ENCODE measurements at places on chromosomes 6 and 20.

DNA sequence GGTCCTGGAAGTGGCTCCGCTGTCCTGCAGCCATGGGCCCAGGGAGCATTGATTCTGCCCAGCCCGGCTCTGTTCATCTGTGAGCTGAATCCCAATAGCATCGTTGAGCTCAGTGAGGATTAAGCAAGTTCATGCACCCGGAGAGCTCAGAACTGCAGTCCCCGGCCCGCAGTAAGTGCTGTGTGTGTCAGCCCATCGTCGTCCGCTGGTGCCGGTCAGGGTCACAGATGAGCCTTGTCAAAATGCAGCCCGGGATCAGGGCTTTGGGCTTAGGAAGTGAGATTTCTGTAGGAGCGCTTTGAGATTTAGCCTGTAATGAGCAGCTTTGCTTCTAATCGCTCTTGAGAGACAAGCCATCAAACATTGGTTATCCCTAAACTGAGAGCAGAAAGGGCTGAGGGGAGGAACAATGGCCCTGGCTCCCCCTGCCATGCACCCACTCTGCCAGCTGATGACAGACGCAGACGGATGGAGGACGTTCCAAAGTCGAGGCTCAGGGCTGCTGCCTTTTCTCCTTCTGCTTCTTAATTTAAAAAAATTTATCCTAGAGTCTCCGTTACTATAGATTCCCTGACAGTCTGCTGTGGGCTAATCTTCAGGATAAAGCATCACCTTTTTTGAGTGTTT, 25.6 kb upstream of the SULF2 start:
- DNase-seq: no peak

DNA sequence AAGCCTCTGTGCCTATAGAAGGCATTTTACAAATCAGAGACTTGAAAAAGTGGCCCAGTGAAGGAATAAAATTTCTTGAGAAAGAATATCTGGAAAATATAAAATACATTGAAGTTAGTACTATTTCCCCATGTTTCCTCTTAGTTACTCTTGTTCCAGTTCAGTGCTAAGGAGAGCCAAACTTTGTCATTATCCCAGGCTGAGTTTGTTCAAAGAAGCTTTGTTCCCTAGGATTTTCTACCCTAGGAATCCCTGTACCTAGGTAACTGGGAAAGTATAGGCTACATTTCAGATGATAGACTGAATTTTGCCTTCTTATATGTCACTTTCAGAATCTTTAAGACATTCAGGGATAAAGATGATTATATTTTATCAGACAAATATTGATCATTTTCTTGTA, 1395.7 kb upstream of the MAP3K7 start:
- no peak for DNase-seq

DNA sequence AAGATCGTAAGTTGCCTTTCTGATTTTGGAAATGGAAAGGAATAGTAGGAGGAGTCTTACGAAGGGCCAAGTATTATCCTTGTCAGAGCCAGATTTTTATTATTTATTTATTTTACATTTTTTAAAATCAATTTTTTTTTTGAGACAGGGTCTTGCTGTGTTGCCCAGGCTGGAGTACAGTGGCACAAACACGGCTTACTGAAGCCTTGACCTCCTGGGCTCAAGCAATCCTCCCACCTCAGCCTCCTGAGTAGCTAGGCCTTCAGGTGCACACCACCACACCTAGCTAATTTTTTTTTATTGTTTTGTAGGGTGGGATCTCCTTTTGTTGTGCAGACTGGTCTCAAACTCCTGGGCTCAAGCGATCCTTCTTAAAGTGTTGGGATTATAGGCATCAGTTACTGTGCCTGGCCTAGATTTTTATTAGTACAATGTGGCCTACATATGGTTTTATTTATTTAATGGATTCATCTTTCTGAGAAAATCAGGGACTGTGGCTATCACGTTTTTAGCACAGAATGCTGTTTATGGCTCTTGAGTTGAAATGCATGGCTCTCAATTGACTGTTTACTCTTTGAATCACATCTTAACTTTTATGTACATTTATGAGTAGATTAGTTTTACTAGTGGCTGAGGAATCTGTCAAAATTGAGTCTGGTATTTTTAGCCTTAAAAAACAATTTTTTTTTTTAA, 16.7 kb downstream of the CDC5L start:
- DNase-seq: no peak

GRCh38 chr20:48921168-48921882, at the start of gene ARFGEF2:
Gene ARFGEF2 (plus strand): TSS chr20:48921711. CDS start chr20:48921890, 179 bp downstream.
- peak; percentile 91 for DNase-seq

DNA sequence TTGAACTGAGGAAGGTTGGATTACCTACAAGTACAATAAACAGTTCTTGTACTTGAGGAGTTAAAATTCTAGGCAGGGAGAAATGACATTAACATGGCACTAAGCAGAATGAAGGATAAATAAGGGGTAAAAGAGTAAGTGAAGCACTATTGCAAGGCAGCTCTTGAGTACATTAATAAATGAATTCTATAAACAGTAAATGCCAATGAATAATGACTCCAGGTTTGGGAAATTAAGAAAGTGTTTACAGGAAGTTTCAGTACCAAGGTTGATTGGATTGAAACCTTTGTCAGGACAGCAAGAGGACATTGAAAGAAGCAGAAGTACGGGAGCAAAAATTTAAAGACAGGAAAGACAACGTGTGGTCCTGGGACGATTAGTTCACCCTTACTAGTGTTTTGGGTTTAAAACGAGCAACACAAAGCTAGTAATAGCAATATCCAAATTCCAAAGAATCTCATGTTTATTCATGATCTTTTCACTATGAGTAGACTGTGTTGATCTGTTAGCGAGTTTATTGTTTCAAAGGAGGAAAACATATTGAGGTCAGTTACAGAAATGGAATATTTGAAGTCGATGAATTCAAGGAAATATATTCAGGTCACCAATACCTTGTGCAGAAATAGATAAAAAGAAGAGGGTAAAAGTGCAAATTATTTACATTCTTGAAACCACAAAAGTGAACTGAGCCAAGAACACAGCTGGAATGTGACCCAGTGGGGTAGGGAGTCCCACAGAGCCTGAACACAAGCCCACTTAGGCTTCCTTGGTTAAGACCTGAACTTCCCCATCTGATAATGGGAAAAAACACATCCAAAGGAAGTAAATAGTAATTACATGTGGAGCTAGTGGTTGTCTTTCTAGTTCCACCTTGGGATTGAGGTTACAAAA, 80.8 kb downstream of the MKKS start:
- DNase-seq: no peak

DNA sequence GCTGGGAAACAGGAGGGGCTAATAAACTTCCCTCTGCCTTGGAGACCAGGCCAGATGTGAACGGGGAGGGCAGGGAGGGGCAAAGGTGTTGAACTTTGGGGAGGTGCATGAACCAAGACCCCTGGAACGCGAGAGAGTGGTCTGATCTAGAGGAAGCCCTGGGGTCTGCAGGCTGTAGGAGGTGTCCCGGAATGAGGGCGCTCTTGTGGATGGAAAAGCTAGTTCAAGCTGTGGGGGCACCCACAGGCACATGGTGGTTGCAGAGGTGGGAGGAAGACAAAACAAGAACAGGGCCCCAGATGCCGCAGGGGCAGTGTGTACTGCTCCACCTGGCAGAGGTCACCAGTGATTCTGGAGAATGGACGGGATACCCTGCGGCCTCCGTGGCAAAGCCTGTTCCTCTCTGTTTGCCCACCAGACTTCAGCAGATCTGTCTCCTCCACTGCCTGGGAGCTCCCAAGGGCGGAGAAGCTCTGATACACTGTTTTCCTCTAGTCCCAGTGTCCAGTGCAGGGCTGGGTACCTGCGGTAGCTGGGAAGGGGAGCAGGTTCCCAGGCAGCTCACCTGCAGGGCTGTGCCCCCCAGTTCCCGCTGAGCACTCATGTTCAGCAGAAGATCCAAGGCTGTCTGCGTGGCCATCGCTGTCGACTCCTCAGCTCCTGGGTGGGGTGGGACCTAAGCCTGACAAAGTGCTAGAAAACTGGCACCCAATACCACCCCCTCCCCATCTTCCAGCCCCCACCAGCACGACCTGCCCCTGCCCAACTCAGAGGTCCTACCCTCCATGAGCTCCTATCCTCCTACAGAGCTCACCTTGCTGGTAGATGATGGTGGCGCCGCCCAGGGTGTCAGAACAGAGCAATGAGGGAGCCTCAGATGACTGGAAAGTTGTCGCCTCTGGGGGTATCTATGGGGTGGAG, 14.7 kb downstream of the ZNF335 start:
- no peak for DNase-seq

DNA sequence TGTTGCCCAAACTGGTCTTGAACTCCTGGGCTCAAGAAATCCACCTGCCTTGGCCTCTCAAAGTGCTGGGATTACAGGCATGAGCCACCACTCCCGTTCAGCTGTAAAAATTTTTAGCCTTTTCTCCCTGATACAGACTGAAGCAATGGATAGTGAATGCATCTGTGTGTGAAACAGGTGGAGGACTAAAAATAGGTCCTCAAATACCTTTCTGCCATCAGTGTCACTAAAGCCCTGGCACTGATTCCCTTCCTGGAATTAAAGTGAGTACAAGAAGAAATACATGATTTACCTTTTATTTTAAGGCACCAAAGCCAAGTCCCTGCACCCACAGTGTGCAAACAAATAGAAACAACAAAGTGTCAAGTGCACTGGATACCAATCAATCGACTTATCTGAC, 25.1 kb downstream of the TULP4 start:
- DNase-seq: no peak

GRCh38 chr20:36873498-36874189, 2.3 kb upstream of the TLDC2 start:
- DNase-seq: no peak

DNA sequence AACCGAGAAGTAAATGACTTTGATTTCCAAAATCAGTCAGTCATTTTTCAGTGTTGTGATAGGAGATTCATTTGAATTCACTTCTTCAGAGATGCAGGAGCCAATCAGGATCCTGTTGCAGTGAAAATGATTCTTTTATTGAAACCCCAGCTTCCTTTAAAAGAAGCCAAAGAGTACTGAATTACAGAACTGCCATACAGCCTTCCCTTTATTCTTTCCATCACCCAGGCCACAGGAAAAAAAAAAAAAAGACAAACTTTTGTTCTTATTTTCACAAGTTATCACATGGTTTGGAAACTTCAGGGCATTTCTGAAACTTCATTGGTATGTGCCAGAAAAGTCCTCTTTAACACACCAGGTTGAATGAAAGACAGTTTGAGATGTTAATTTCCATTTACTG, 1.8 kb upstream of the CARMIL1 start:
- DNase-seq: no peak

DNA sequence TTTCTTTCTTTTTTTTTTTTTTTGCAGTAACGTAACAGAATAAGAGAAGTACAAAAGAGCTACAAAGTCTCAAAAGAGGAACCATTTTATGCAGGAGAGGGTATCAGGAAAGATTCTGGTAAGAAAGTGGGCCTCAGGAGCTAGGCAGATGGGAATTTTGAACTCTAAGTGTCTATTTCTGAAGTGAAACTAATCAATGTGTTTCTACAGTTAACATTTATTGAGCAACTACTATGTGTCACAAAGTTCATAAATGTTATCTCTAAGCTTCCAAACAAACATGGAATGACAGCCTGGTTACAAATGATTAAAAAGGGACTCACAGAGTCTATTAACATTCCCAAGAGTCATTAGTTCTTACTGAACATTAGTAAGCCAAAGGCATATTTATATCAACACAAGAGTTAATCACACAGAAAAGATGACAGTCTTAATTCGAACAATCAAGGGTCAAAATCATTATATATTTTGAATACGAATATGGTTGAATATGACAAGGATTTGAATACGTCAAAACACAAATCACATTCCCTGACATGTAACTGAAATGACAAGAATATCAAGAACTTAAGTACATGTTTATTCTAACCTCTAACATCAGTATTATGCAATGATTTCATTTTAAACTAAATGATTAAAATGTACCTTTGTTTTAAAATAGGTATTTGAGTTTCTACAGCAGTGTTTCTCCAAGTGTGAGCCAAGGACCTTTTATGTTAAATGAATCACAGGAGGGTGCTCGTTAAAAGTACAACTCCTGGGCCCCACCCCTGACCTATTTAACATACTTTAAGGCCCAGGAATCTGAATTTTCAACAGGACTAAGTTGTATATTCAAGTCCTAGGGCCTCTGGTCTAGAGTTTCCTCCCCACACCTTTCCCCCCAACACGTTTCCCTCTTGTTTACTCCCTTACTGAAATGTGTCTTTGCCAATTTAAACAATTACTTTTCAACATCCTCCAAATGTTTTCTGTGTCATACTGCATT, 89.7 kb downstream of the ATXN1 start:
- no peak for DNase-seq

GRCh38 chr20:46930640-46931339, 36.1 kb downstream of the EYA2 start:
- no peak for DNase-seq

GRCh38 chr6:18243302-18243893, 20.9 kb downstream of the DEK start:
- no peak for DNase-seq

DNA sequence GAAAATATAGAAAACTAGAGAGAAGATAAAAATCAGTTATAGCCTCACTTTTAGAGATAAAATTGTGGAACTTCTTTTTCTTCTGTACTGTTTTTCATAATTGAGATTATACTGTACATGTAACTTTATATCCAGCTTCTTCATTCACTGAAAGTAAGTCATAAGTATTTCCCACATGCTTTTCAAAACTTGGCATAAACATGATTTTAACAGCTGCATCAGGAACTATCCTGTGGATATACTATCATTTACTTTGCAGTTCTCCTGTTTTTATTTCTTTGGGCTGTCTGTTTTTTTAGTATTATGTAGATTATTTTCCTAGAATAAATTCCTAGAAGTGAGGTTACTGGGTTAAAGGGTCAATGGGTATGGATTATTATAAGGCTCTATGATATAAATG, 14.8 kb downstream of the DSTN start:
- no peak for DNase-seq

DNA sequence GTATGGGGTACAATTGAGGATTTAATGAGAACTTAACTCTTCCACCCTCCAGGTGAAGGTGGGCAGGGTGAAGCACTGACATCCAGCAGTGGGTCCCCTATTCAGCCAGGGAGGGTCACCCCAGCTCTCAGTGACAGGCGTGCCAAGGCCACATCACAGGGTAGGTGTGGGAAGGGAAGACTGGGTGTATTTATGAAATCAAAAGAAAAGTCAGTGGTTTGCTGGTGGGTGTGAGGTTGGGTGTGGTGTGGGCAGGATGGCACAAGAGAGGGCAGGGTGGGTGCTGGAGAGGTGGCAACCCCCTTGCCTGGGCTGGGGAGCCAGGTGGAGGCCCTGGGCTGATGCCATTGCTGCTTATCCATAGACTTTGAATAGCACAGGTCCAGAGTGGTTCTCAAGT, 16.6 kb downstream of the SYNDIG1 start:
- DNase-seq: no peak

Measured in posterior cingulate gyrus (tissue), 11 donors.